Stimulated activated CD8-positive, alpha-beta memory T cell treated with anti-CD3 and anti-CD28 coated beads, Interleukin-7, amount 100 ng/mL, for 48 hours (primary cell): ENCODE measurements at places on chromosomes 12 and 14.

GRCh38 chr12:19904819-19905218, 463.5 kb upstream of the PDE3A start:
- no peak for DNase-seq

- DNase-seq: no peak
Observed at GRCh38 chr14:22814941-22815713, at the start of gene SLC7A7. TSS of gene SLC7A7 (minus strand) at chr14:22815435. CDS start at chr14:22813398, 2,037 bp downstream.

DNA sequence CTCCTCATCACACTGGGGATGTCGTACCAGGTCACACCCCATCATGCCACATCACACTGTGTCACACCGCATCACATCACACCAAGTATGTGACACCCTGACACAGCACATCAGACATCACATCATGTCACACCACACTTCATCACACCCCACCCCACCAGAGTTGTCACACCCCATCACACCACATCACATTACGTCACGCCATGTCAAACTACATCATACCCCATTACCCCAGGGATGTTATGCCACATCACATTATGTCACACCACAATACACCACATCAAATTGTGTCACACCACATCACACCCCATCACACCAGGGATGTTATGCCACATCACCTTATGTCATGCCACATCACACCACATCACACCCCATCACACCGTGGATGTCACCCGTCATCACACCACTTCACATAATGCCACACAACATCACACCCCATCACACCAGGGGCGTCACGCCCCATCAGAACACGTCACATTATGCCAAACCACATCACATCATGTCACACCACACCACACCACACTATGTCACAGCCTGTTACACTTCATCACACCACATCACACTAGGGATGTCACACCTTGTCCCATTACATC, 133.6 kb downstream of the TMEM121 start:
- no peak for DNase-seq

DNA sequence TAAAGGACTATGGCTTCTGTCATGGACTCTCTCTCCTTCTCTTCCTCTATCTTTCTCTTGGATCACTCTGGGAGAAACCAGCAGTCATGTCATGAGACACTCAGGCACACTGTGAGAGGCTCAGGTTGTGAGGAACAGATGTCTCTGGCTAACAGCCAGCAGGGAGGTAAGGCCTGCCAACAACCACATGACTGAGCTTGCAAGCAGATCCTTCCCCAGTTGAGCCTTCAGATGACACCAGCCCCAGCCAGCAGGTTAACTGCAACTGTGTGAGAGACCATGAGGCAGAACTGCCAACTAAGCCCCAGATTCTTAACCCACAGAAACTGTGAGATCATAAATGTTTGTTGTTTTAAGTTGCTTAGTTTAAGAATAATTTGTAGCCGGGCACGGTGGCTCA, 90.6 kb downstream of the VCPKMT start:
- DNase-seq: no peak

DNA sequence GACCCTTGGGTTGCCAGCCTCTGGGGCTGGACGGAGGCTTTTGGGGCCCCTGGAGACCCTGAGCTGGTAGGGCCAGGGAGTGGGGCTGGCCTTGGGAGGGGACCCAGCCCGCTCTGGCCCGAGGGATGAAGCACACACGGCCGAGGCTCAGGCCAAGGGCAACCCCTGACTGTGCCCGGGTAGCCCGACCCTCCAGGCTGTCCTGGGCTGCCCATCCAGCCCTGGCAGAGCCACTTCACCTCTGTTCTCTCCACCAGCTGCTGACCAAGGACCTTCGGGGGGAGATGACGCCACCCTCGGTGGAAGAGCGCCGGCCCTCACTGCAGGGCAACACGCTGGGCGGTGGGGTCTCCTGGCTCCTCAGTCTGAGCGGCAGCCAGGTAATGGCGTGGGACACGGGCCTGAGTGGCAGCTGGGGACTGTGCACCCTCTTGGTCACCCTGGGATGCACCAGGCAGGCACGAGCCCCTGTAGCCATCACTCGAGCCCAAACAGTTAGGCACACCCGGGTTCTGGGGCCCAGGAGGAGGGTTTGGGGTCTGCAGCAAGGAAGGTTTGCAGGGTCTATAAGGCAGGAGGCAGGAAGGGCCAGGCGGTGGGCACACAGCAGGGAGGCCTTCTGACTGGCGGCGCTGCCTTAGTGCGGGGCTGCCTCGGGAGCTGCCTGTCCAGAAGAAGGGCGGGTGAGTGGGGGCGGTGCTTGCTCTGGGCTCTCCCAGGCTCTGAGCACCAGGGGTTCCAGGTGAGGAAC, 19.7 kb downstream of the ASPG start:
- DNase-seq: no peak

DNA sequence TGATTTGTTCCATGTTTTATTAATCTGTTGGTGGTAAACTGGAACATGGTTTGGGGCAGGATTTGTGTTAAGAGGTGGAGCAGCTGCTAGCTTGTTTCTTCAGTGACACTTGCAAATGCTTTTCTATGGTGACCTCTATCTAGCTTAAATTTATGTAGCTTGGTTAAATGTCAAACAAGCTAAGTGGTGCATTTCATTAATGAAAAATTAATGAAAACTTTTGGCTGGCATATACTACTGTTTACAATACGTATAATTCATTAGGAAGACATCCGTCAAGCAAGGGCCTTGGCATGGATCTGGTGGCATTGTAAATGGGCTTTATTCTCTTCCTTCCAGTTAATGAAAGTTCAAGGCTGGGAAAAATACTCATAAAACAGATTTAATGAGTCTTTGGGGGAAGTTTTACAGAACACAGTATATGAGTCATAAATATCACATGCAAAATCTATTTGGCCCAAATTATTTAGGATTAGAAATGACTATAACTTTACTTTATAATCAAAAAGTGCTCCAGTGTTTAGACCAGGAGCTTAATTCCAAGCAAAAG, 807.7 kb upstream of the SEL1L start:
- no peak for DNase-seq

- no peak for DNase-seq
Observed at GRCh38 chr14:99241325-99242010, 30.5 kb downstream of the BCL11B start.

DNA sequence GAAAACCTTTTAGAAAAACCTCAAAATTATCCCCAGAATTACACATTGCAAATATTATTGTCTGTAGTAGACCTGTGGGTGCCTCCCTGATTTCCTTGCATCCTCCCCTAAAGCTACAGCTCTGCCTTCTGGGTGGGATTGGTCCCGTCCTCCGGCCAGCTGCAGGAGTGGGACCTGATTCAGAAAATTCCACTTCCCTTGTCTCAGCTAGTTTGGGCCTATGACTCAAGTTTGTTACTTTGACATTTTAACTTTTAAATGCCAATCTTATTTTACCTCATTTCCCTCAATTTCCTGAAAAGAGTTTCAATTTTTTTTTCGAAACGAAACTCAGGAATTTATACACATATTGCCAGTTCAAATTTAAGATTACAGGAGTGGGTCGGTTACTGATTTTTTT, 13.2 kb upstream of the SLC41A2 start:
- no peak for DNase-seq

- no peak for DNase-seq
Observed at GRCh38 chr12:9866860-9867269, 2.3 kb downstream of the CLEC2B start.

DNA sequence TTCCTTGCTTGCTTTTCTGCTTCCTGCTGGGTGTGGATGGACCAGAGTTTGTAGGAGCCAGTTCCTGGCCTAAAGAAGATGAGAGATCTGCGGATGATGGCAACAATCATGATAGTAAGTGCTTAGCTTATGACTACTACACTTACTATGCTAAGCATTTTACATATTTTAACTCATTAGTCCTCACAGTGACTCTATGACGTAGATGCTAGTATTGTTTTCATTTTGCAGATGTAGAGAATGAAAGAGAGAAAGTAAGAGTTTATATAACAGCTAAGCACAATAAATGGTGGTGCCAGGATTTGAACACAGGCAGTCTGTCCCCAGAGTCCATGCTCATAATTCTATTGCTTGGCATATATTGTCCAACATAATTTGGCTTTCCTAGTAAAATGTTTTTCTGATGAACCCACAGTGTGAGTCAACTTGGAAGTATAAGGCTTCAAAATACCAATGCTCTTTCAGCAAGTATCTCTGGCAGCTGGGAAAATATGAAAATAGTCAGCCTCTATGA, 363.2 kb upstream of the DDHD1 start:
- no peak for DNase-seq

DNA sequence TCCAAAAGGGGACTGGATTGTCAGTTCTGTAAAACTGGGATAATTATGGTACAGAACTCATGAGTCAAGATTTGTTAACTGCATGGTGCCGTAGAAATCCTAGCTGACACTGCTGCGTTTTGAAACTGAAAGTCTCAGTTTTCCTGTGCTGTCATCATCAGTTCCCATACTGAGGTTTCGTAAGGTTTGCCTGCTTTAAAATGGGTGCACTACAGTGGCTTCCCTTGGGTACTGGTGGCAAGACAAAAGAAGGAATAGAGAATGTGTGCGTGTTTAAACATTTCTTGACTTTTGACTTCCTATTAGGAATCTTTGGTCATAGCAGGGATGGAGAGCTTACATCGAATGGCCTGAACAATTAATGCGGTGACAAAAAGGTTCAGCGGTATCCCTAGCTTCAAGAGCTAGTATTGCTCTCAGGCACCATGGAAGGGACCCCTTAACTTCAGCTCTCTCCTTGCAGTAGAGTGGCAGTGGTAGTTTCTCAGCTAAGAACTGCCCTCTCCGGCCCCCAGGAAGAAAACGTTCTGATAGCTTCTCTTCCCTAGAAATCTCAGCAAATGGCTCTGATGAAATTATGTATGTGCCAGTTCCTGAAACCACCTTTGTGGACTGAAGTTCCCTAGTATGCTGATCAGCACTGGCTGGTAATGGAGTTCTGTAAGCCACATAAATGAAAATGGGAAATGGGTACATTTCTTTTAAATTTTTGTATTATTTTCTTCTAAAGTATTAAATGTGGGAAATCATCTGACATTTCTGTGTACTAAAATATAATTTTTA, 28.9 kb downstream of the ANO6 start:
- DNase-seq: no peak

- DNase-seq: no peak
Observed at GRCh38 chr12:59672273-59672672, 76.4 kb downstream of the SLC16A7 start.
